ENCODE measurements at places on chromosomes 12 and 14. TPM values are rescaled to one million over a fixed set of nuclear protein-coding genes. Genes with fewer than 3 reads are reported as not detected.

DNA sequence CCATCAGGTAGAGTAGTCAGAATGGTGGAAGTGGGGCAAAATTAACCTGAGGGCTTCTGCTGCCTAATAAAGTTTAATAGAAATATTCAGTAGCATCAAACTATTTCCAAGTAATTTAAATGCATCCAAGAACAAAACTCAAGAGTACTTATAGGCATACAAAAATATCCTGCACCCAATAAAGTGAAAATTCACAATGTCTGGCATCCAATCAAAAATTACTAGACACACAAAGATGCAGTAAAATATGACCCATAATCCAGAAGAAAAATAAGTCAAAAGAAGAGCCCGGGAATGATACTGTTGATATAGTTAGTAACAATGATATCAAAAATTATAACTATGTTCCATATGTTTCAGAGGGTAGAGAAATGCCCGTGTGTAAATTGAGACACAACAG lies 95.3 kb downstream of the TMEM117 start:
- H3K27me3 ChIP-seq = no peaks in the 10 kb centered on the region
- H3K27ac ChIP-seq = no peak overlapping the region

- H3K27ac ChIP-seq = no peak overlapping the region
- no peak for DNase-seq
- H3K36me3 ChIP-seq = no peaks in the 10 kb centered on the region
These were observed 242.5 kb downstream of the ADGRD1 start for GRCh38 chr12:131196220-131196619.

DNA sequence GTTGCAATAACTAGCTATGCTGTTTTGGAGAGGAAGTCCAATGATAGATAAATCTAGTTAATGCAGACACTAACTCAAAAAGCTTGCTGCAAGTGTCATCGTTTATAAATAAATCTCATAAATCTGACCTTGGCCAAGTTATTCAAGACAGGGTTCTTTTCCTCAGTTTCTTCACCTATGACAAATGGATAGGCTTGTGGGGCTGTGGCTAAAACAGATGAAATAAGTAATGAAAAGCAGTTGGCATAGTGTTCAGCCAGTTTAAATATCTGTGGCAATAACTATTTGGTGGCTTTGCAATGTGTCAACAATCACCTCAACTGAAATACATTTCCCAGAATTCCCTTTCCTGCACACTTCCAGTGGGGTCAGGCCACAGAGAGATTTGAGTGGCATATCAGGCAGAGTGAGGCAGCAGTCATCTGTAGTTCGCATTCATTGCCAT lies 169.9 kb downstream of the DYRK2 start:
- no peaks in the 10 kb centered on the region for H3K27me3 ChIP-seq
- H3K4me1 ChIP-seq = no peaks in the 10 kb centered on the region
- no peaks in the 10 kb centered on the region for H3K36me3 ChIP-seq
- H3K27ac ChIP-seq = no peak overlapping the region
- H3K4me3 ChIP-seq = no peak overlapping the region
- DNase-seq = no peak

GRCh38 chr12:115846516-115846915 lies 431.0 kb downstream of the MED13L start:
- DNase-seq = no peak
- H3K36me3 ChIP-seq = no peaks in the 10 kb centered on the region
- H3K27ac ChIP-seq = no peak overlapping the region
- no peak overlapping the region for H3K4me3 ChIP-seq
- H3K4me1 ChIP-seq = no peaks in the 10 kb centered on the region
- H3K27me3 ChIP-seq = no peaks in the 10 kb centered on the region

DNA sequence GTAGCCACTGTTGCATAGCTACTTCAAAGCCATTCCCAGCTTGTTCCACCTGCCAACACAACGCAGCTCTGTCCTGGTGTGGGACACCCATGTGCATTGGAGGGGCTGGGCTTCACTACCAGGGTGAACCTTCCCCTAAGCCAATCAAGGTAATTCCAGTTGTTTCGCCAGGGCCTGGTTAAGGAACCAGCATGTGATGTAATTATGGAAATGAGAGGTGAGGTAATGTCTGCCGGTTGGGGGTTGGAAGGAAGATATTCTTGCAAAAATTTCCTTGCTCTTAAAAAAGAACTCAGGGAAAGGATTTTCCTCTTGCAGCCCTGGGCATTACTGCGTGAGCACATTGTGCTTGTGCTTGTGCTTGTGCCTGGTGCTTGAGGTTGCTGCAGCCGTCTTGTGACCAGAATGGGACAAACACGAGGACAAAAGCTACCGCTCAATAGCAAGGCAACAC lies 14.9 kb downstream of the TUBA1C start:
- no peak overlapping the region for H3K4me3 ChIP-seq
- H3K27ac ChIP-seq = no peak overlapping the region
- no peaks in the 10 kb centered on the region for H3K36me3 ChIP-seq
- DNase-seq = no peak

DNA sequence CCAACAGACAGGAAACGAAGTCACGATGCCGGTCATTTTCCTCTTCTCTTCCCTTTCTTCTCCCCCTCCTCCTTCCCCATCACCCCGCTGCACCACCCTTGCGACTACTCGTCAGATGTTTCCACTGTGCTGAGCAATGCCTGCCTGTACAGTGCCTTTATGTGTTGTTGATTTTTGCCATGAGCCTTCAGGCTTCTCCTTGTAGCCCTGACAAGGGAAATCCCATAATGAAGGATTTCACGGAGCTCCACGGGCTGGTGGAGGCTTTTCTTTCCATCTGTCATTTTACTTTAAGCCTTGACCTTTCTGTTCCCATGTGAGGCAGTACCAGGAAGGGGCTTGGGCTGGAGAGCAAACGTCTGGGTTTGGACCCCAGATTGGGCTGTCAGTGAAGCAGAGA lies 28.7 kb upstream of the CCND2 start:
- no peaks in the 10 kb centered on the region for H3K36me3 ChIP-seq
- no peak overlapping the region for H3K4me3 ChIP-seq
- DNase-seq = no peak

- no peak overlapping the region for H3K4me3 ChIP-seq
- no peak for DNase-seq
- no peaks in the 10 kb centered on the region for H3K4me1 ChIP-seq
- no peak overlapping the region for H3K27ac ChIP-seq
- no peaks in the 10 kb centered on the region for H3K27me3 ChIP-seq
These were observed 55.8 kb downstream of the MAP3K9 start for GRCh38 chr14:70753518-70753953.

DNA sequence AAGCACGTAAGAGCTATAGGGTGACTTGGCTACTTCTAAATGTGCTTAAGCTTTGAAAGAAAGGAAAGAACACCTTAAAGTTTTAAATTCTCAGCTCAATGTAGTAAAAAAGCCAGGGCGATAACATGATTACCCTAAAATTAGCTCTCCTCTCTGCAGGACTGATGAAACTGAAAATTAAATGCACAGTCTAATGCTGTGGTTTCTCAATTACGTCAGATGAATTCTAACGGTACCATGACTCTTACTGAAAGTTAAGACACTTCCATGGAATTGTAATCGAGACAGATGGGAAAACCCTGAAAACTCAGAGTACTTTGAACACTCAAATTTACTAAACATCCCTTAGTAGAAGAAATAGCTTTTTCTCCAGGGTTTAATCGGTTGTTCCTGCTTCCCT lies 25.9 kb upstream of the PRKD1 start:
- no peak for DNase-seq
- H3K27me3 ChIP-seq = no peaks in the 10 kb centered on the region
- no peak overlapping the region for H3K27ac ChIP-seq

DNA sequence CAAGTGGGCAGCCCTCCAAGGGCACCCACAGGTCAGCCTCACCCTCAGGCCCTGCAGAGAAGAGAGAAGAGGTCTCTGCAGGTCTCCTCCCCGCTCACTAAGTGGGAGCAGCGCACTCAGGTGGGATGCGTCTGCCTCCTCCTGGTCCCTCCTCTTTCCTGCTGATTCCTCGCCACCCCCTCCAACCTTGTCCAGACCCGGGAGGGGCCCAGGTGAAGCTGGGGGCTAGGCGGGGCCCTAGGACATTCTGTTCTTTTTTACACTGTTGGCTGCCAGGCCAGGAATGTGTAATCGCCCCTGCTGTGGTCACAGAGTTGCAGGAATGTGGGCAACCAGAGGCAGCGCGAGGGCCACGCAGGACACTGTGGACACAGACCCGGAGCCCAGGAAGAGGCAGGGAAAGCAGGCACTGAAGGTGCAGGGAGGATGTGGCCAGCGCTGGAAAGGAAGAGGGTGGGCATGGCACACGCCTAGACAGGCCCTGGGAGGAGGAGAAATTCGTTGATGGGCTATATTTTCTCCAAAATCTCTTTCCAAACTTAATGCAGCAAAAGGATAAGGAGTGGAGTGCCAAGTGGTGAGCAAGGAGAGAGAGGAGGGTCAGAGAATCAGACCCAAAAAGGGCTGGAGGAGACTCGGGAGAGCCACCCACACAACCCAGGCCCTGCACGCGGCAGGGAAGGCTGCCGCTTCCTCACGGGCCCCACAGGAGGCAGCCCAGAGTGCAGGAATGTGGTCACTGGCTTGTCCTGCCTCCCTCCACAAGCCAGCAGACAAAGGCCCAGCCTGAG lies 911 bp upstream of the SCNN1A start:
- no peak overlapping the region for H3K4me3 ChIP-seq
- H3K4me1 ChIP-seq = no peaks in the 10 kb centered on the region
- H3K27ac ChIP-seq = peak overlapping the region; percentile 35
- no peaks in the 10 kb centered on the region for H3K27me3 ChIP-seq

DNA sequence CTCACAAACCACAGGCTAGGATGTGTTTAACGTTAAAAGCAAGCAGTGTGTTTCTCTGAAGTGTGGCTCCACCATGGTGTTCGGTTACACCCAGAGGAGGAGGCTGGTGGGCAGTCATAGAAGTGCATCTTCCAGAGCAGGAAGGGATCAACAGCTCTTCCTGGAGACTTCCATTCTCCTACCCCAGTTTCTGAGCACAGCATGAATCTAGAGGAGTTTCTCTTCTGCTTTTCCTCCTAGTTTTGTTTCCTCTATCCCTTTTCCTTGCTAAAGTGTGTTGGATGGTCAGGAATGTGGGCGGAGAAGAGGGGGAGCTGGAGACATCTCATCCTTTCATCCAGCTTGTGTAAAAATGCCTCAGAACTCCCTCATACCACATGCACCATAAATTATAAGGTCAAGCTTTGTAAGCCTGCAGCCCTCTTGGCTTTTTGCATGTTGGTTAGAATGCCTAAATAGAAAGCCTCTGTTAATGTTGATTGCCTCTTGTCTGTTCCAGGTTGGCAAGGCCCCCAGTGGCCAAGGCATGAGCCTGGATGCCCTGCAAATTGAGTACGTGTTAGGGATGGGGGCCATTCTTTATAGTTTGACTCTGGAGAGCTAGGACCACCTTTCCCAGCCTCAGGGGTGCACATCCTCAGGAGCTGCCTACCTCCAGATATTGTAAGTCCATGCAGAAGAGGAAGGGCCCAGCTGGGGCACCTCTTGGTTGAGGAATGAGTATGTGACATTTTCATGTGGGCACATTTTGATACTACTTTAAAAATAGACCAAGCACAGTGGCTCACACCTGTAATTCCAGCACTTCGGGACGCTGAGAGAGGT lies 4.0 kb upstream of the CKAP4 start:
- H3K36me3 ChIP-seq = no peaks in the 10 kb centered on the region
- H3K27me3 ChIP-seq = no peaks in the 10 kb centered on the region
- no peak overlapping the region for H3K27ac ChIP-seq
- H3K4me3 ChIP-seq = no peak overlapping the region
- no peak for DNase-seq

DNA sequence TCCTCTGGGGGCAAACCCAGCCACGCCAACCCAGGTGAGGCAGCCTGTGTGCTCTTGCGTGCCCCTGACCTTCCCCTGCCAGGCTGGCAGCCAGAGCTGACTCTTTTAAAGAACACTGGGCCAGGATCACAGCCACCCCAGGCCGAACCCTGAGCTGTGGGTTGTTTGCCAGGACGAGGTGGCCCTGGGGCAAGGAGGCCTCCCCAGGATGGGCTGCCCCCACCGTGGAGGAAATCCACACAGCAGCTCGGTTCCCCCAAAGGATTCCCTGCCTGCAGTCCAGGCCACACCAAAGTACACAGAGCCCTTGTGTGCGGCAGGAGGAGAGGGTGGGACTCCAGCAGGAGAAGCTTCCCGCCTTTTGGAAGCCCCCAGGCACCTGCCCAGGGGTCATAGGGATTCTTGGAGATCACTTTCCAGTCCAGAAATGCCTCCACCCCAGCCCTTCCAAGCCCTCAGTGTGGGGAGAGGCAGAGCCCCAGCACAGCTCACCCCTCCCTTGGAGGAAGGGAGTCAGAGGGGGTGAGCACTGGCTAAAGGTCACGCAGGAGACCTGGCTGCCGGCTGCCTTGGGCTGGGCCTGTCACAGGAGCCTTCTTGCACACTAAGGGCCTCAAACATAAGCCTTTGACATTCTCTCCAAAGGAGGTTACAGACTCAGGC lies 115.6 kb downstream of the CALM1 start:
- DNase-seq = no peak
- no peak overlapping the region for H3K4me3 ChIP-seq
- no peaks in the 10 kb centered on the region for H3K36me3 ChIP-seq
- no peaks in the 10 kb centered on the region for H3K27me3 ChIP-seq
- H3K4me1 ChIP-seq = no peaks in the 10 kb centered on the region

- H3K36me3 ChIP-seq = no peaks in the 10 kb centered on the region
- no peak for DNase-seq
These were observed 2.1 kb upstream of the FAIM2 start for GRCh38 chr12:49905718-49906314.

GRCh38 chr14:46717211-46717610 lies 65.6 kb upstream of the RPL10L start:
- no peaks in the 10 kb centered on the region for H3K27me3 ChIP-seq
- H3K27ac ChIP-seq = no peak overlapping the region
- H3K36me3 ChIP-seq = no peaks in the 10 kb centered on the region
- no peak overlapping the region for H3K4me3 ChIP-seq
- no peak for DNase-seq

- H3K27ac ChIP-seq = no peak overlapping the region
- no peak for DNase-seq
- H3K27me3 ChIP-seq = no peaks in the 10 kb centered on the region
- H3K36me3 ChIP-seq = no peaks in the 10 kb centered on the region
These were observed 25.5 kb upstream of the DTX1 start for GRCh38 chr12:113030875-113031525.

- no peaks in the 10 kb centered on the region for H3K27me3 ChIP-seq
- no peak overlapping the region for H3K27ac ChIP-seq
- no peak overlapping the region for H3K4me3 ChIP-seq
- H3K4me1 ChIP-seq = no peaks in the 10 kb centered on the region
- DNase-seq = no peak
These were observed 22.7 kb downstream of the EIF2S3B start for GRCh38 chr12:10528174-10528953.

GRCh38 chr14:80211153-80212022 lies at the start of gene DIO2:
DIO2 (minus strand) TSS chr14:80211504; CDS start chr14:80211472, 32 bp downstream.
- no peaks in the 10 kb centered on the region for H3K4me1 ChIP-seq
- H3K27ac ChIP-seq = no peak within 1 kb of the TSS
- H3K36me3 ChIP-seq = no peaks in the 10 kb centered on the region
- no peak for DNase-seq
- peak within 1 kb of the TSS; percentile 59 for H3K4me3 ChIP-seq

Gene SLC35F4
- total RNA-seq = not detected

Gene GLIPR1L1
- not detected for total RNA-seq

Gene LRRIQ1
- total RNA-seq = 0.99 TPM

Gene SRRM4
- total RNA-seq = 0.88 TPM

Gene SPIC
- total RNA-seq = not detected

Gene LYZ
- 180 TPM for total RNA-seq

Gene CDKL1
- total RNA-seq = 9.7 TPM

Gene TMEM132C
- total RNA-seq = 0.78 TPM

Gene RASSF8
- 80.9 TPM for total RNA-seq

Gene PRH2
- not detected for total RNA-seq

Gene DENND5B
- 22.5 TPM for total RNA-seq

Gene SSPN
- total RNA-seq = 43.9 TPM

Gene SERPINA10
- not detected for total RNA-seq

Gene TEX22
- 1.2 TPM for total RNA-seq

Gene IFNG-AS1
- total RNA-seq = 0.42 TPM

Gene KRT7
- total RNA-seq = 8.7 TPM

Gene E2F7
- total RNA-seq = 0.30 TPM

Gene KRT78
- not detected for total RNA-seq

Gene UNC79
- 0.16 TPM for total RNA-seq

Gene EIF2S3B
- total RNA-seq = 0.69 TPM

Gene SPX
- 0.09 TPM for total RNA-seq

Data from aorta (tissue), 5 donors.